ENCODE measurements at places on chromosomes 12 and 14.

- DNase-seq: no peak
Observed at GRCh38 chr14:22492622-22493542, 96.1 kb downstream of the DAD1 start.

GRCh38 chr12:57549909-57550640 is at the start of gene KIF5A:
Gene KIF5A, plus strand, starts transcription at chr12:57550044. Its CDS starts 228 bp downstream, at chr12:57550272.
- no peak for DNase-seq

DNA sequence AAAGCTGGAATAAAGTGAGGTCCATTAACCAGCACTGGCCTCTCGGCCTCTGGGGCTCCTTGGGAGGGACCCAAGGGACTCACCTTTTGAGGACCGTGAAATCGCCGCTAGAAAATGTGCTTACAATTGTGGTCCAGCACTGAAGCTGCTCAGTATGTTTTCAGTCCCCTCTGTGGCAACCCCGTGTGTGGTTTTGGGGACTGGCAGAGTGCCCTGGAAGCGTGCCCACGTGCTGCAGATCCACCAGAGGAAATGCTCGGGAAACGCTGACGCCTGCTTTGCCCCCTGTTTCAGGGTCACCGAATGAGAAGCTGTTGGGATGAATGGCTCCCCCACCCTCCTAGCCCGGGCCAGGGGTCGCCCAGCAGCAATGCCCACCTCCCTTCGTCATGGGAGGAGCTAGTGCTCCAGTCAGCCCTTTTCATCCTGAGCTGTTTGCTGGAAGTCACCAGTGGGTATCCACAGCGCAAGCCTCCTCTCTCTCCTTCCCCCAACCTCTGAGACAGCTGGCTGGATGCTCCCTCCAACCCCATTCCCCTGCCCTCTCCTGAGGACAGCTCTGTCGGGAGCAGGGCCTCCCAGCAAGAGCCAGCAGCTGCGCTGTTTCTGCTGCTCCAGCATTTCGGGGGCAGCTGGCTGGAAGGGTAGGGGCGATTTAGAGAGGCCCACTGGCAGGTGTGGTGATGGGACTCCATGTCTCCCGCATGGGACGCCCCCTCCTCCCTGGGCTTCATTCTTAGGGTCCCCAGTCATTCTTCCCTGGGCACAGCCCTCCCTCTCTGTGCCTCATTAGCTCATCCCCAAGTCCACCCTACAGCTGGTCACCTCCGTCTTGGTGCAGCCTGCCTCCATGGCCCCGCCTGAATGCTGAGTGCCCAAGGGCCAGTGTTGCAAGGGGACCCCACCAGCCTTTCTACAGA is 33.2 kb upstream of the PPP1R13B start:
- no peak for DNase-seq

DNA sequence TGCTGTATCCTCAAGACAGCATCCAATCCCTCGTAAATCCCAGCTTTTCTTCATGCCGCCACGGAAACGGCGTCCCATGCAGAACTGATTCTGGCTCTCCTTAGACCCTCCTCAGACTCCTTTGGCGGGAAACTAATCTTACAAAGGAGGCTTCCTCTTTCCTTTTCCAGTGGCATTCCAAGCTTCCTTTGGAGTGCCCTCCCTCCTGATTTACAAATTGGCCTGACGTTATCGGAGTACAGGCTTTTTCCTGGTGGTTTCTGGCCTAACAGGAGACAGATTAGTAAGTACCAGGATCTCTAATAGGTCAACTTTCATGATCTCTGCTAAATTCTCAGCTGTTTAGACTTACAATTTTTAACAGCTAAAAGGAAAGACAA is 1.3 kb upstream of the ZDHHC17 start:
- no peak for DNase-seq

DNA sequence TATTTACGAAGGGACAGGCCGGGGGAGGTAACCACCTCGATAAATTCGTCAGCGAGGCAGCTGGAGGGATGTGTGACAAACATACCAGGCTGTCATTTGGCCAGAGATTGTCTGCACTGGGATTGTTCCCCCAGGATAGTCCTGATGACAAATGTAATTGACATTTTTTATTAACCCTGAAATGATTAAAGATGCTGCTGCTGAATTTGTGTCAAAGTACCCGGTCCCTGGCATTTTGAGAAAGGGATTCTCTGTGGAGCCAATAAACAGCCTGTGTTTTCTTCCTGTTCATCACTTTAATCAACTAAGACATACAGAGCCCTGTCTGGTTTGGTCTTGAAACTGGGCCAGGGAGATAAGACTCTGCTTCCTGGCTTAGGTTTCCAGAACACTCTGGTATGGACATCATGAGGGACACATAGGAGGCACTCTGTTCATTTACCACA is 117.6 kb downstream of the SLC25A47 start:
- DNase-seq: no peak

DNA sequence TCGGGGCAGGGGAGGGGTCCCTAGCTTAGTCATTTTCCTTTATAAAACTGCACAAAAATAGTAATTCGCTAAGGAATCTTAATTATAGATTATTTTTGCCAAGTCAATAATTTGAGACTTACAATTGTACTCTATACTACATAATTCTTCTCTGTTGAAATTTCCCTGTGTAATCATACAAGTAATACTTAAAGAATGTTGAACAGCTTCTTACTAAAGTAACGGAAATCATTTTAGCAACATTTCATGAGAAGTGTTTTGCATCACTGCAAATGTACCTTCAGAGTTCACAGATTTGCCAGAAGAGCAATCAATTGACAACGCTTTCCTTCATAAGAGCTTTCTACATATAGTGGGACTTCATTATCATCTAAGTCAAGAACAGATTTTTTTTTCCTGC is 7.9 kb upstream of the GNG2 start:
- no peak for DNase-seq

DNA sequence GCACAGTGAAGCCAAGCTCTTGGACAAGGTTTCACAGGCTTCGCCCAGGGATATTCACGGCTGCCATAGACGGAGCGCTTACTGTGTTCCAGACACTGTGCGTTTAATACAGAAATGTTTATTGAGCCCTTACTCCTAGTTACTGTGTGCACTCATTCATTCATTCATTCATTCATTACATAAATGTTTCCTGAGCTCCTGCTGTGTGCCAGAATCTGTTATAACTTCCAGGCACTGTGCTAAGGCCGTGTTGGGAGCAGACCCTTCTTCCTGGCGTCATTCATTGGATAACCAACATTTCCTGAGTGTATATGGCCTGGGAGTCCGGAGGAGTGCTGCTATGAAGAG is 760 bp upstream of the MED13L start:
- DNase-seq: no peak

DNA sequence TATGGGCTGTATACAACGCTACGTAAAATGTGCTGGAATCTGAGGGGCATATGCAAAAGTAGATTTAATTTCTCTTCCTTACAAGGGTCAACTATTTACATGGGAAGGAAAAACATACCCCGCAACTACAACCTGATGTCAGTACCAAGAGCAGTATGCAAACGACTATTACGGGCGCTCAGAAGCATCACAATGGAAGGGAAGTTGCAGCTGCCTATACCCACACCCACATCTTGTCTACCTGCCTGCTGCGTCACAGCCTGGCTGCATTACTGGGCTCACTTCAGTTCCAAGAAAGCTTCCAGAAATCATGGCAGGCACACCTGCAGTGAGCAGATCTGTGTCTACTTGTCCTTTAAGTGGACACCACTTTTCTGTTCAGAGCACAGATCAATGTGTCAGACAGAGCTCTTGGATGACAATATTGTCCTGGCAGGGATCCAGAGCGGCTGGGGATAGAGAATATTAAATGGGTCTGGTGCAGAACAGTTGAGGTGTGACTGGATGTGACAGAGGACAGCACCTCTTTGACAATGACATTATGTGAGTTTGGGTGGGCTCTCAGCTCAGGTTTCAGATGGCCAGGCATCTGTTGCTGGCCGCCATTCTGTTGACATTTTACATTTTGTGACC is 41.5 kb upstream of the GNG2 start:
- DNase-seq: no peak

GRCh38 chr12:13163868-13164635 is 32.5 kb upstream of the EMP1 start:
- no peak for DNase-seq

DNA sequence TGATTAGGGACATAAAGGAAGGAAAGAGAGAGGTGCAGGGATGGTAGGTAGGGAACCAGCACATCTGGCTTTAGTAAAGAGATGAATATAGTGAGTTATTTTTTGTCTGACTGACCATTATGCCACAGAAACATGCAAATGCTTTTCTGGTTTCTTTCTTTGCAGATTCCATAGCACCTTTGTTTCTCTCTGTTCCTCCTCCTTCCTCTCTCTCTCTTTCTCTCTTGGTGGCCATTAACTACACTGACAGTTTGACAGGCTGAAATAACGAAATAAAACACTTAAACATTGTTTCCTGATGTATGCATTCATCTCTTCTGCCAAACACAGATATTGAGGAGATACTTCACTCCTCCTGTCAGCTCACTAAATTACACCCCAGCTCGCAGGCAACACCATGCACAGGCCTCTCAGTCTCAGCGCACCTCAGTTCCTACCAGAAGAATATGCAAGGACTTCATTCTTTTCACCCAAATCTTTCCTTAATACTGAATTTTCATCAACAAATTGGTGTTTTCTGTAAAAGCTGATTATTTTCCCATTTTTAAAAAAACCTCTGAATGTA is 406.9 kb upstream of the SOX5 start:
- DNase-seq: no peak

- DNase-seq: no peak
Observed at GRCh38 chr12:26878661-26879119, 45.7 kb upstream of the ITPR2 start.

DNA sequence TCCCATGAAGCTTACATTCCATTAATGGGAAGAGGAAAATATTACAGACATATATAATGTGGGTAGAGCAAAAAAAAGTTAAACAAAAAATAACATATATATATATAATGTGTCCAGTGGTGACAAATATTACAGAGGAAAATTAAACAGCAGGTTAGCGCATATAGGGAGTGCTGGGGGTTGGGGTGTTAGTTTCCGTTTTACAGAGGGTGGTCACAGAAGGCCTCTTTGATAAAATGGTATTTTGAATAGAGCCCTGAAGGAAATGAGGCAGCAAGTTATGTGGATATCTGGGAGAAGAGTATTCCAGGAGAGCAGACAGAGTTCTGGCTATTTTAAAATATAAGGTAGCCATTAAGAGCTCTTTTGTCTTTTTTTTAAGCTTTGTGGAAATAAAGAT is 73.2 kb downstream of the DCAF5 start:
- DNase-seq: no peak

- no peak for DNase-seq
Observed at GRCh38 chr14:101120641-101121507, 217.4 kb upstream of the RTL1 start.

DNA sequence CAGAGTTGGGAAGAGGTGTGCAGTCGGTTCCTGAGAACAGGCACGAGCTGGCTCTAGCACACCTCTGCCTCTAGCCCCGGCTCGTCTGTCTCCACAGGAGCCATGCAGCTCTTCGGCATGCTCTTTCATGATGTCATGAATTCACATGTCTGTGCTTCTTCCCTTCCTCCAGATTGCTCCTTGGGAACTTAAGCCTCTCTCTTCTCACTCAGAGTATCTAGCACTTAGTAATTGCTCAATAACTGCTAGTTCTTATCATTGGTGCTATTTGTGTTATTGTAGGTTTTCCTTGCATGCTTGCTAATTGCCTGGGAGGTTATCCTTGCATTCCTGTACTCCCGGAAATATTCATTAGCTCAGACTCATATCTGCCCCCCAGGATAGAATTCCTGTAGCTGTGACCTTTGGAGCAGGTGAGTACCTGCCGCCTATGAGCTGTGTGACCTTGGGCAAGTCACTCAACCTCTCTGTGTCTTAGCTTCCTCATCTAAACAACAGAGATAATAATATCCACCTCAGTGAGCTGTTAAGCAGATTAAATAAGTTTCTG is 19.5 kb downstream of the FAM181A start:
- DNase-seq: no peak

- DNase-seq: no peak
Observed at GRCh38 chr12:38610808-38611350, 294.3 kb downstream of the ALG10B start.

DNA sequence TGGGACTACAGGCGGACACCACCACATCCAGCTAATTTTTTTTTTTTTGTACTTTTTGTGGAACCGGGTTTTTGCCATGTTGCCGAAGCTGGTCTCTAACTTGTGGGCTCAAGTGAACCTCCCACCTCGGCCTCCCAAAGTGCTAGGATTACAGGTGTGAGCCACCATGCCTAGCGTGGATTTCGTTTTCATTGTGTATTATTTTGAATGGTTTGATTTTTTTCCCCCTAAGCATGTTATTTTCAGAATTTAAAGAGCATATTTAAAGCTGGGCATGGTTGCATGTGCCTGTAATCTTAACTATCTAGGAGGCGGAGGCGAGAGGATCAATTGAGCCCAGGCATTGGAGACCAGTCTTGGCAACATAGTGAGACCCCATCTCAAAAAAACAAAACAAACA is 13.1 kb downstream of the TMEM63C start:
- no peak for DNase-seq

DNA sequence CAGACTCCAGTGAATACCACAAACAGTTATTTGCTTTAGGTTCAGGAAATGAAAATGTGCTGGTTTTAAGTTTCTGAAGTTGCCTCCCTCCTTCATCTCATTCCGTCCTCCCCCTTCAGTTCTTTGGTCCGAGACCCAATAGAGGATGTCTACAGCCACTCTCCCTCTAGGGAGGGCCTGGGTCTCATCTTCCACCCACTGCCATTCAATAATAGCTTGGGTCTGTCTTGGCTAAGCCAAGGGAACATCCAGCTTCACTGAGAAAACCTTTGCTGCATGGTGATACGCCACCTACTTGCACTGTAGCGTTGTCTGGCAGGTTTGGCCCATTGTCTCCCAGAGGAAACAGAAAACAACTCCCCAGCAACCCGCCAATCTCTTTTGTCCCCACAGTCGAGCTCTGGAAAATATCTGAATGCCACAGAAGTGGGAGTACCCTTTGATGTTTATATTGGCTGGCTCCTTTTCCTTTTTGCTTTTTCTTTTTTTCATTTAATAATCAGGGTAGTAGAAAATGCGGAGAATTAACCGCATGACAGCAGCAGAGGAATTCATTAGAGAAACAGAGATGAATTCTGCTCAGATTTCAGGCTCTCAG is 380.1 kb downstream of the RAD51B start:
- no peak for DNase-seq

DNA sequence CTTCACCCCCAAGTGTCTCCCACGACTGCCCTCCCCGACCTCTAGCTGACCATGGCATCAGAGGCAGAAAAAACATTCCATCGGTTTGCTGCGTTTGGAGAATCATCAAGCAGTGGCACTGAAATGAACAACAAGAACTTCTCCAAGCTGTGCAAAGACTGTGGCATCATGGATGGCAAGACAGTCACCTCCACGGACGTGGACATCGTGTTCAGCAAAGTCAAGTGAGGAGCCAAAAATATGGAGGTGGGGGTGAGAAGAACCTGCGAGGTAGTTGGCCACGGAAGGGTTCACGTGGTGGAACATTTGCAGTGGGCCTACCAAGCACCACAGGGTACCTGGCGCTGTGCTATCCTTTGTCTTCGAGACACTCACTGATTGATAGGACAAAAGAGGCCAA is 514 bp downstream of the TPPP2 start:
- no peak for DNase-seq
